ENCODE measurements at places on chromosomes 2 and 18. TPM values are rescaled to one million over a fixed set of nuclear protein-coding genes. Genes with fewer than 3 reads are reported as not detected.

DNA sequence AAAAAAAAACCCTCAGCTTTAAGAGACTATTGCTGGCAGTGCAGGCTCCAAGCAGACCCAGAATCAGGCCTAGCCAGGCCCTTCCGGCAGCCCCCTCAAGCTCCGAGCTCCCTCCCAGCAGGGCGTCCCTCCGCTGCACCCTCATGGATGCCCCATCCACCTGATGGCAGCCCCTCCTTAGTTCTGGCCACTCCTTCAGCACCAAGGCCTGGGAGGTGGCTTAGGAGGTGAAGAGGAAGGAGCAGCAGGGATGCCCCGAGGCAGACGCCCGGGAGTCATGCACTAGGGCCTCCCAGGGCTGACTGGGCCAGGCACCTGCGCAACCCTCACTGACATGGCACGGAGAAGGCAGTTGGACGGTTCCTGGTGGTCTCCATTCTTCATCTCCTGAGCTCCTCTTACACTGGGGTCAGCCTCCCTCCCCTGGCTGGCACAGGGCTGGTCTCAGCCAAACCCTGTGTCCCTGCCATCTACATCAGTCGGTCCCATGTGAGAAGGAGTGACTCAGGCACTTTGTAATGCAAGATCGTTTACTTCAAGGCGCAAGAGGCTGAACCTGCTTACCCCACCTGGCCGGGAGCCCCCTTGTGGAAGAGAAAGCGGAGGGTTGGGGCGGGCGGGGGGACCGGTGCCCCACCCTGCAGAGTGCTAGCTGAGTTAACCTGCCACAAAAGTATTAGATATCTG, 53.5 kb upstream of the ID2 start:
- no peak for DNase-seq

GRCh38 chr2:208280933-208281332, 14.9 kb downstream of the PIKFYVE start:
- no peak for DNase-seq

GRCh38 chr2:48221846-48222516, 308.0 kb upstream of the STON1 start:
- DNase-seq = no peak

- no peak for DNase-seq
Observed at GRCh38 chr2:74884118-74884762, 50.3 kb downstream of the HK2 start.

GRCh38 chr2:100924122-100924519, 78.0 kb upstream of the RPL31 start:
- DNase-seq = no peak

Gene ST8SIA5
- total RNA-seq = 0.29 TPM

- DNase-seq = no peak
Observed at GRCh38 chr2:58202404-58202803, 38.7 kb downstream of the FANCL start.

DNA sequence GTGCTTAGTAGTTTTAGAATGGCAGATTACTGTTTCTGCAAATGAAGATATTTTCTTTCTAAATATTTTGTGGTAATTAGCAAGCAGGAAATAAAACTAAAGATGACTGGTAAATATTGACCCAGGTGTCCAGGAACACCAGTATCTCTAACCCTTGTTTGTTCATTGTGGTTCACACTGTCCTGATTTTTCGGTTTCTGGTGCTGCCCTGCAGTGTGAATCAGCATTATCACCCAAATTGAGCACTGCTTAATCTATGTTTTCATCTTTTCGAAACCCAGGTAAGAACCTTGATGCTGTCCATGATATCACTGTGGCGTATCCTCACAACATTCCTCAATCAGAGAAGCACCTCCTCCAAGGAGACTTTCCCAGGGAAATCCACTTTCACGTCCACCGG, 167.4 kb downstream of the CAPN13 start:
- no peak for DNase-seq

GRCh38 chr2:11016735-11017388, 105.1 kb downstream of the KCNF1 start:
- peak; percentile 1 for DNase-seq

- DNase-seq = no peak
Observed at GRCh38 chr2:235634435-235635158, 140.8 kb downstream of the AGAP1 start.
